Activated CD8-positive, alpha-beta memory T cell treated with anti-CD3 and anti-CD28 coated beads for 1 hour (primary cell): ENCODE measurements at places on chromosomes 2 and 18.
A peak's percentile ranks its signal among the peaks of the same experiment; 100 is the strongest.

DNA sequence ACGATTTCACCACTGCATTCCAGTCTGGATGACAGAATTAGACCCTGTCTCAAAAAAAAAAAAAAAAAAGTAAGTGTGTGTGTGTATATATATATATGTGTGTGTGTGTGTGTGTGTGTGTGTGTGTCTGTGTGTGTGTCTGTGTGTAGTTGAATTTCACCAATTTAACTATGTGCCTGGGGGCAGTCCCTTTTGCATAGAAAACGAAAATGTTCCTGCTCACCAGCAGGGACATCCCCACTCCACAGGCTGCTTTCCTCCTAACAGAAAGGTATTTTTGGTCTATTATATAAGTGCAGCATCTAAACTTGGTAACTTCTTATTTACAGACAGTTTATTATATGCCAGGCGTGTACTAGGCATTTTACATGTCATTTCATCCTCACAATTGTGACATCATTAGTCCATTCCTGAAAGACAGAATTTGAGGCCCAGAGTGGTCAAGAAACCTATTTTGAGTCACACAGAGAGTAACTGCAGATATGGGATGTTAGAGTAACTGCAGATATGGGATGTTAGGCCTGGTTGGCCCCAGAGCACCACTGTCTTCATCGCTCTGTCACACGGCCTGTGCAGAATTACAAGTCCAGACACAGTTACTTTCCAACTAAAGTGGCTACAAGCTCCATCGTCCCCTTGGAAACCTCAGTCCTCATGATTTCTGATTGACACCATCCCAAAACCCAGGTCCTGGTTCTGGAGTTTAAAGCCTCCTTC is 9.3 kb upstream of the TTL start:
- DNase-seq: no peak

DNA sequence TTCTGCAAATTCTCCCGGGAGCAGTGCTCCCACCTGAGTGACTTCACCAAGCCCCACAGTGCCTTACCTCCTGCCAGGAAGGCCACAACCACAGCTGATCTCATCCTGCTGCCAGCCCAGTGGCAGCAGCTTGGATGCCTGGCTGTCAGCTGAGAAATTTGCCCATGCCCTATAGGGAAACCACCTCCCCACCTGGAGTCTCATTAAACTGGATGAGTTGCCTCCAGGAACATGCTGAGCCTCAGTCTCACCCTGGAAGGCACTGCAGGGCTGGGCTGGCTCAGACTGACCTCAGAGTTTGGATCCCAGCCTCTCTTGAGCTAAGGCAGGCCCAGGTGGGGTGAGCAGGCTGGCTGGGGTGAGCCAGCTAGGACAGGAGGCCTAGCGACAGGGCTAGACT is 23.3 kb downstream of the REEP1 start:
- DNase-seq: no peak

- no peak for DNase-seq
These were observed 292.4 kb downstream of the TRIB2 start for GRCh38 chr2:13009027-13009642.

GRCh38 chr2:113032737-113033136 is 19.9 kb downstream of the IL36B start:
- no peak for DNase-seq

DNA sequence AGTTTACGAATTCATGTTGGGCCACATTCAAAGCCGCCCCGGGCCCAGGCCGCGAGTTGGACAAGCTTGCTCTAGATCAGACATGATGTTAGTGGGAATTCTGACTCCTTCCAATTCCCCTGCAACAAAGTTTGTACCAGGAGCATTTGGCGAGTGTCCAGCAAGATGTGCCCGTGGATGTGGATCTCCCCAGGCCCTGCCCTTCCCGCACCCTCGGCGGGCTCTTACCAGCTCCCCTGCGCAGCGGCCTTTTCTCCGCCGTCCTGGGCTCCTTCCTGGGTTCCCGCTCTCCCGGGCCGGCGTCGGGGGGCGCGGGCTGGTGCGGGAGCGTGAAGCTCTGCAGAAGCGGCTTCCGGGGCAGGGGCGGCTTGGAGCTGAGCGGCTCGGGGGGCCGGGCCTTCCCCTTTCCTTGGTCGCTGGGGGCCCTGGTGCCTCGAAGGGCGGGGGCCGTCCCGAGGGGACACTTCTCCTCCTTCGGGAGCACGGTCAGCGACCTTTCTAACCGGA is 90.8 kb upstream of the MGAT4A start:
- no peak for DNase-seq

- DNase-seq: no peak
These were observed 404.3 kb downstream of the ZNF521 start for GRCh38 chr18:24947521-24948305.

DNA sequence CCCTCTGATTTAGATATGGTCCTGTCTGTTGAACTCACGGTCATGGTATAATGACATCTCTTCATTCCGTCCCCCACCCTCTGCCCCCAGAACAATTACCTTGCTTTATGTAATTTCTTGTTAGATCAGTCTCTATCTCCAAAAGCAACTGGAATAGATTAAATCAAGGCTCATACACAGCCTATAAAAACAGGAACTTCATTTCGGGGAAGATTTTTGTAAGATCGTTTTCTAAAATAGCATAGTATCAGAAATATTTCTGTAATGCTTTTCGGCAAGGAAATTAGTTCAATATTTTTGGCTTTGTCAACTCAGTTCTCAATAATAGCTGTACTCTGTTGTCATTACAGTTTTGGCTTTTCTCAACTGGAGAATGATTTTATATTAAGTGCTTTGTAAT is 157.2 kb downstream of the FMNL2 start:
- DNase-seq: no peak

DNA sequence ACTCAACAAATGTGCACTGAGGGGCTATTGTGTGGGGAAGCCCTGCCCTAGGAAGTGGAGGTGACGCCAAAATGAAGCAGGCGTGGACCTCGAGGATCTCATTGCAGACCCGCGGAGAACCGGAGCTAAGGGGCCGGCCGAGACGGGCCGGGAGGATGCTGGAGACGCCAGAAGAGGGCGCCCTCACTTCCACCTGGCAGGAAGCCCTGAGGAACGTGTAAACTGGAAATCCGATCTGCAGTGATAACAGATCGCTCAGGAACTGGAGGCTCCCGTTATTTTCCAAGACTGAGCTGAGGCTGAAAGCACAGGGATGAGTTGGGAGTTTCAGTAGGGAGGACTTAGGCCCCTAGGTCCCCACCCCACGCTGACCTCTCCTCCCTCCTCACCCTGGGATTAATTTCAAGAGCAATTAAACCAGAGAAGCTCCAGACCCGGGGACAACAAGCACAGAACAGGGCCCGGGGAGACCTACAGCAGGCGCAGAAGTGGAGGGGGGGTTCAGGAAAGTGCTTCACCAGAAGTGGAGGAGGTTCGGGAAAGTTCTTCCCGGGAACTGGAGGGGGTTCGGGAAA is 7.7 kb upstream of the COL6A3 start:
- peak; percentile 52 for DNase-seq

- no peak for DNase-seq
These were observed 385.8 kb upstream of the TRIB2 start for GRCh38 chr2:12330916-12331315.

DNA sequence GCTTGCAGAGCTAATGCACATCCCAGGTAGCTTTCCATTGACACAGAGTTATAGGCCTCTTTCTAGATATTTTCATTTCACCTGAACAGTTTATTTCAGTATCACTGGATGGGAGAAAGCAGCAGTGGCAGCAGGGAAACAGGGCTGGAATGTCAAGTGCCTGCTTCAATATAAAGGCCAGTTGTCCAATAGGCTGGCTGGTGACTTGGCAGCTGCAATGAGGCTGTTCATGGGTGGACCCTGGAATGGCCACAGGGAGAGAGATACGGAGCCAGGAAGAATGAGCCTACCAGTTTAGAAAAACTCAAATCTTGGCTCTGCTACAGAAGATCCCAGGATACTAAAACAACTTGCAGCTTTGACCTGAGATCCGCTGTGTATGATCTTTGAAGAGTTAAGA is 185.0 kb downstream of the BCL11A start:
- no peak for DNase-seq

DNA sequence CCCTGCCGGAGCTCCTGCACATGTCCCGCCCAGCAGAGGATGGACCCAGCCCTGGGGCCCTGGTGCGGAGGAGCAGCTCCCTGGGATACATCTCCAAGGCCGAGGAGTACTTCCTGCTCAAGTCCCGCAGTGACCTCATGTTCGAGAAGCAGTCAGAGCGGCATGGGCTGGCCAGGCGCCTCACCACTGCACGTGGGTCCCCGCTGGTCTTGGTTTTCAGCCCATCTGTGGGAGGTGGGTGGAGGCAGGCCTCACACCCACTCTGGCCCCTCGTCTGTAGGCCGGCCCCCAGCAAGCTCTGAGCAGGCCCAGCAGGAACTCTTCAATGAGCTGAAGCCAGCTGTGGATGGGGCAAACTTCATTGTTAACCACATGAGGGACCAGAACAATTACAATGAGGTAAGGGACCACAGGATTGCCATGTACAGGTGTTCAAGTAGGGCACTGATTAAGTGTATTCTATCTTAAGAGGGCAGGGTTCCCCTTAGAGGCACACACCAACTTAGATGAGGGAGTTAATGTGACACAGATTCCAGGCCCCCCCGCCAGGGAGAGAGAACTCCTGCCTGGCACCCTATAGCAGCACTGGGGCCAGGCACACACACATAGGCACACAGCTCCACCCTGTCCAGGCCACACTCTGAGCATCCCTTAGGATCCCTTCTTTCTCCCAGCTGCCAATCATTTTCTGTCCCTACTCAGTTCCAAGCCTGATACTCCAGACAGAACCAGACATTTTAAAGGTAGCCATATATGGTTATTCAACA is 5.4 kb upstream of the CHRNG start:
- no peak for DNase-seq

GRCh38 chr18:69401226-69401971 is 711 bp downstream of the DOK6 start:
- DNase-seq: no peak

DNA sequence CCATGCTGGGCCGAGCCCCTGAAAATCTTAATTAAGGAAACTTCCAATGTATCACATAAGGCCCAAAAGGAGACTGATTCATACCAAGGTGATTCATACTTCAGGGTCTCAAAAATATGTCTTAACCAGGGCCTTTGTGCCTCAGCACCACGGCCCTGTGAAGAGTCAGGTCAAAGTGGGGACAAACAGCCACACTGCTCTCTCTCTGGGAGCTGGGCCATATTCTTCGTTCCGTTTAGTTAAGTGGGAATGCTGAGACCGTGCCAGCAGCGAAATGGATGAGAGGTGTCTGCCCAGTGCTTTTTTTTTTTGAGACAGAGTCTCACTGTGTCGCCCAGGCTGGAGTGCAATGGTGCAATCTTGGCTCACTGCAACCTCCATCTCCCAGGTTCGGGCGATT is 9.3 kb upstream of the PTMA start:
- DNase-seq: no peak

- DNase-seq: no peak
These were observed 118.1 kb upstream of the MSH6 start for GRCh38 chr2:47664817-47665216.

GRCh38 chr2:134233728-134234136 is 20.1 kb upstream of the MGAT5 start:
- DNase-seq: no peak
